Stimulated activated CD4-positive, alpha-beta T cell treated with anti-CD3 and anti-CD28 coated beads, TNF-alpha, amount 100 ng/mL, for 1 hour (primary cell): ENCODE measurements at places on chromosomes 7 and 10.

DNA sequence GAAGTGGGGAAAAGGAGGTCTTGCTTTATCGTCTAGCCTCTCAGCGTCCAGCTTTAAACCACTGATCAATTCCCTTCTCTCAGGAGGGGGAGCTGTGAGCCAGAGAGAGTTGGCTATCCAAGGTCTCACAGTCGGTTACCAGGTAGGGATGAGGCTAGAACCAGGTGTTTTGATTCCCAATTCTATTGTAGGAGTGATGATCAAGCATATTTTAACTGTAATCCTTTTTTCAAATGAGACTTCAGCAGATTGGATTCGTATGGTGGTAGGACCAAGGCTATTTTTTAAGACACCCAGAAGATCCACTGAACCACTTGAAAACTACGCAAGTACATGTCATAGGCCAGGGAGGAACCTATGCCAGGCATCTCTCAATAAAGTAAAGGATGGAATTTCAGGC, 8.4 kb downstream of the MINDY4 start:
- no peak for DNase-seq

- no peak for DNase-seq
These were observed 12.1 kb upstream of the MYL7 start for GRCh38 chr7:44152971-44153947.

- no peak for DNase-seq
These were observed 27.7 kb downstream of the SHOC2 start for GRCh38 chr10:110947061-110947595.

DNA sequence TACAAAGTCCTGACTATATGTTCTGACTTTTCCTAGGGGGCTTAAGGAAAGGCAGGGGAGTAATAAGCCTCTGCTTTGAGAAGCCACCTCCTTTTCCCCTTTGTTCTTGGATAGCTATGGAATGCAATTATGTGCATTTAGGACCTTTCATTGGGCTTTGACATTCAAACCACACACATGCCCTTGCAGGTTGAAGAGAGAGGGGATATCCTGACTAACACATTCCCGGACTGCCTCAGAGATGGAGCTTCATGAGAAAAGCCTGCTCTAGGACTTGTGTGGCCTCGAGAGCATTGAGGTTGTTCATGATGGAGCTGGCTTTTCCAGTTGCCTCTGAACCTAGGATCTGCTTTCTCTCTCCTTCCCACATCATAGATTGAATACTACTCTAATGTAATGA, 694.5 kb downstream of the LRMDA start:
- no peak for DNase-seq

DNA sequence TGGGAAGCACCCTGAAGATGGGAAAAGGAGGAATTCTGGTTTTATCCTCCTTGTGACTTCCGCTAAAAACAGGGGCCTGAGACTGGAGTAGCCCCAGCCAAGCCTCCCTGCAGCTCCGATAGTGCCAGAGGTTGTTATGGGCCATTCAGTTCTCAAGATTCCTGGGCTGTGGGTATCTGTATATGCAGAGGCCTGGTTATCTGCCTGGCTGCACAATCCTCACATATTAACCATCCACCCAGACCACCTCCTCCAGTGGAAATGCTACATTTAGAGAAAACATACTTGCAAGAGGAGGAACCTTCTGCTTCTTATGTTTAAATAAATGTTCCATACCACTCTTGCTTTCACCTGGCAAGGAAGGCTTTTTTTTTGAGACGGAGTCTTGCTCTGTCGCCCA, 34.6 kb downstream of the ARL3 start:
- DNase-seq: no peak
